A549 treated with CpdA at 1 μM for 4 hours (cell line): ENCODE measurements at places on chromosomes 4 and X. TPM values are rescaled to one million over a fixed set of nuclear protein-coding genes. Genes with fewer than 3 reads are reported as not detected.

Gene DUSP21
- not detected in 5 replicates for total RNA-seq

Gene LGI2
- total RNA-seq, result 0.09 to 0.32 TPM (median 0.20 TPM) in 5 replicates

Gene AREG
- 65.6 to 93.2 TPM (median 79.1 TPM) in 5 replicates for total RNA-seq

Gene PCYT1B
- 0.02 TPM in 1 of 5 replicates, not detected in the others for total RNA-seq

Gene UGT2B11
- total RNA-seq, result 0.03 to 0.06 TPM in 2 of 5 replicates, not detected in the others

Gene MAGEA2
- total RNA-seq, result 0.09 to 0.22 TPM in 2 of 5 replicates, not detected in the others

Gene TCEAL2
- total RNA-seq, result not detected in 5 replicates

Gene NPNT
- total RNA-seq, result 0.14 to 0.55 TPM (median 0.24 TPM) in 5 replicates

Gene SOX3
- total RNA-seq, result not detected in 5 replicates

Gene NRK
- not detected in 5 replicates for total RNA-seq

Gene LYAR
- 28.1 to 36.9 TPM (median 30.1 TPM) in 5 replicates for total RNA-seq

Gene F8A3
- 0.20 to 1.4 TPM (median 1.0 TPM) in 5 replicates for total RNA-seq

Gene ADAMTS3
- total RNA-seq, result 0.01 TPM in 1 of 5 replicates, not detected in the others

Gene ASB12
- total RNA-seq, result 0.03 TPM in 1 of 5 replicates, not detected in the others

Gene C4orf50
- total RNA-seq, result not detected in 5 replicates

Gene NSG1
- total RNA-seq, result 0.60 to 0.98 TPM (median 0.90 TPM) in 5 replicates

Gene PTTG2
- total RNA-seq, result not detected in 5 replicates

Gene TLR10
- total RNA-seq, result 0.05 to 0.15 TPM (median 0.07 TPM) in 4 of 5 replicates, not detected in the other

Gene LAP3
- 32.5 to 46.3 TPM (median 35.5 TPM) in 5 replicates for total RNA-seq

Gene ACSL1
- 10.8 to 13.5 TPM (median 11.8 TPM) in 5 replicates for total RNA-seq

Gene CT45A5
- 0.05 TPM in 1 of 5 replicates, not detected in the others for total RNA-seq

Gene CXCL8
- 8.0 to 21.7 TPM (median 10.2 TPM) in 5 replicates for total RNA-seq
